ENCODE measurements at places on chromosomes 6 and 20. TPM values are rescaled to one million over a fixed set of nuclear protein-coding genes. Genes with fewer than 3 reads are reported as not detected.

TCP11 gene
- total RNA-seq: not detected

MEI4 gene
- total RNA-seq: 0.32 TPM

SLC22A3 gene
- 1.3 TPM for total RNA-seq

KHDC1 gene
- 0.79 TPM for total RNA-seq

SKIC2 gene
- 31.5 TPM for total RNA-seq

DCBLD1 gene
- 6.0 TPM for total RNA-seq

GRCh38 chr6:168649209-168649608 is 208.2 kb downstream of the SMOC2 start:
- DNase-seq: no peak

GRCh38 chr6:111520524-111520923 is 37.5 kb upstream of the REV3L start:
- DNase-seq: no peak

DNA sequence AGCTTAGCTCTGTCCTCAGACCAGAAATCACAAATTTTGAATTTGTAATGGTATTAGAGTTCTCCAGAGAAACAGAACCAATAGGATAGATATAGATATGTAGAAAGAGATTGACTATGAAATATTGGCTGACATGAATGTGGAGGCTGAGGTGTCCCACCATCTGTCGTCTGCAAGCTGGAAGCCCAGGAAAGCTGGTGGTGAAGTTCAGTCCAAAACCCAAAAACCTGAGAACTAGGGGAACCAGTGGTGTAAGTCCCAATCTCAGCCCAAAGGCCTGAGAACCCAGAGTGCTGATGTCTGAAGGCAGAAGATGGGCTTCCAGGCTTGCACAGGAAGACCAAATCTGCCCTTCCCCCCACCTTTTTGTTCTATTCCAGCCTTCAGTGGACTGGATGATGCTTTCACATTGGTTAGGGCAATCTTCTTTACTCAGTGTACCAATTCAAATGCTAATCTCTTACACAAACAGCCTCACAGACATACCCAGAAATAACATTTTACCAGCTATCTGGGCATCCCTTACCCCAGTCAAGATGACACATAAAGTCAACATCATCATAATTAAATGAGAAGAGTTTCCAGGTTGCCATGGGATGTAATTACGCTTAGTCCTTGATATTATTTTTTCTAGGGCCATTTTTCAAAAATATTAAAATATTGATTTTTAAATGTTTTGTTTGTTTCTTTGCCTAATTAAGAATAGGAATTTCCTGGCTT is 570.8 kb downstream of the UTRN start:
- no peak for DNase-seq

DNA sequence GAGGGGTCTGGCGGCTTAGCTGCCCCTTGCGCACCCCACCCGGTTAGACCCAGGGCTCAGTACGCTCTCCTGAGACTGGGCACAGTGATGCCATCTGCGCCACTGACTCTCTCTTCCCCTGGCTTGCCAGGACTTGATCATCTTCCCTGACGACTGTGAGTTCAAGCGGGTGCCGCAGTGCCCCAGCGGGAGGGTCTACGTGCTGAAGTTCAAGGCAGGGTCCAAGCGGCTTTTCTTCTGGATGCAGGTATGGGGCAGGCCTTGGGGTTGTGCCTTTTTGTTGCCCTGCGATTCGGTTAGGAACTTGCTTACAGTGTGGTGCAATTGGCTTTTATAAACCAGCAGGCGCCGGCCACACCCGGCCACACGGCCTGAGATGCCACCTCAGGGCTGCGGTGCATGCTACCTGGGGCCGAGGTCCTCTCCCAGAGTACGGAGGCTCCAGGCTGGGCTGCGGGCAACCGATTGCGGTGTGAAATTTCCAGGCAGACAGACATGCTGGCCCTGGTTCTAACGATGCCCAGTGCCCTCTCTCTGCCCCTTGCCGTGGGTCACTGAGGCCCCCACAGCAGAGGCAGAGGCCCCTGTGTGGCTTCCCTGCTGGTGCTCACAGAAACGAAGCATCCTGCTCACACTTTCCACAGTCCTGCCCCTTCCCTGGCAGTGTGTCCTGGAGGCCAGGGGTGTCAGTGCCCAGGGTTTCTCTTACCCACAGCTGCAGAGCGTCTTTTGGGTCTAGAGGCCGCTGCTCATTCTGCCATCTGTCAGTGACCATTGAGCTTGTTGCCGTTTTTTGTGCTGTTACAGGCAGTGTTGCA is 1.7 kb downstream of the ADRM1 start:
- DNase-seq: no peak

DNA sequence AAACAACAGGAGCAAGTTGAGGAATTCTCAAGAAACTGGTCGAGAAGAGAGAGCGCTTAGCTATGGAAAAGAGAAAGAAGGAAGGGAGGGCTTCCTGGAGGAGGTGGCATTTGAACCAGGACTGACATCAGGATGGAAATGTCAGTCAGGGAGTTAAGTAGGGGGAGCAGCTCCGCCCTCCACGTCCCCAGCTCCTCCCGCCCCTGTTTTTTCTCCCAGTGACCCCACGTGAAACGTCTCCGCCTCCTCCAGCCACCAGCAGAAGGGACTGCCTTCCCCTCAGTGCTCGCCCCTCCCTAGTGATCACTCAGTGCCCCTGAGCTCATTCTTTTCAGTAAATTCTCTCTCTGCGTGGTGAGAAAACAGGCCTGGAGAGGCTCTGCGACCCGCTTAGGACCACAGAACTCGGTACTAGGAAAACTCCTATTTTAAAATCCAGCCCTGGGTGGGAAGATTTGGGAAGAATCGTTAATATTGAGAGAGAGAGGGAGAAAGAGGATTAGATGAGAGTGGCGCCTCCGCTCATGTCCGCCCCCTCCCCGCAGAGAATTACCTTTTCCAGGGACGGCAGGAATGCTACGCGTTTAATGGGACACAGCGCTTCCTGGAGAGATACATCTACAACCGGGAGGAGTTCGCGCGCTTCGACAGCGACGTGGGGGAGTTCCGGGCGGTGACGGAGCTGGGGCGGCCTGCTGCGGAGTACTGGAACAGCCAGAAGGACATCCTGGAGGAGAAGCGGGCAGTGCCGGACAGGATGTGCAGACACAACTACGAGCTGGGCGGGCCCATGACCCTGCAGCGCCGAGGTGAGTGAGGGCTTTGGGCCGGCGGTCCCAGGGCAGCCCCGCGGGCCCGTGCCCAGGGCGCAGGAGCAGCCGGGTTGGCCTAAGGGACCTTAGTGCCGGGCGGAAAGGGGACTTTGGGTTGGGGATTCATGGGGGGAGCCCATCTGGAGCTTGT is 4.6 kb downstream of the HLA-DPB1 start:
- peak; percentile 80 for DNase-seq

DNA sequence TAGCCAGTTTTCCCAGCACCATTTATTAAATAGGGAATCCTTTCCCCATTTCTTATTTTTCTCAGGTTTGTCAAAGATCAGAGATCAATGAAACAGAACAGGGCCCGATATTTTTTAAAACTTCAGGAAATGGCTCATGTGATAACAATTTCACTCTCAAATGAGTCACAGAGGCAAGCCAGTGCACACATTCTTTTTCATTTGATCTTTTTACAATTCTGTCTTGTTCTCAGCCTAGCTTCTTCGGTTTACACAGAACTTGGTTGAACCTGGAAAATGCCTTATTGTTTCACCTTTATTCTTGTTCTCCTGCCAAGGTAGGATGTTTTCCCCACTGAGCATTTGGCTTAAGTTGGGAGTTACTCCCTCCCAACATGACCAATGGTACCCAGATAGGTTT is 258.9 kb downstream of the COL12A1 start:
- no peak for DNase-seq

DNA sequence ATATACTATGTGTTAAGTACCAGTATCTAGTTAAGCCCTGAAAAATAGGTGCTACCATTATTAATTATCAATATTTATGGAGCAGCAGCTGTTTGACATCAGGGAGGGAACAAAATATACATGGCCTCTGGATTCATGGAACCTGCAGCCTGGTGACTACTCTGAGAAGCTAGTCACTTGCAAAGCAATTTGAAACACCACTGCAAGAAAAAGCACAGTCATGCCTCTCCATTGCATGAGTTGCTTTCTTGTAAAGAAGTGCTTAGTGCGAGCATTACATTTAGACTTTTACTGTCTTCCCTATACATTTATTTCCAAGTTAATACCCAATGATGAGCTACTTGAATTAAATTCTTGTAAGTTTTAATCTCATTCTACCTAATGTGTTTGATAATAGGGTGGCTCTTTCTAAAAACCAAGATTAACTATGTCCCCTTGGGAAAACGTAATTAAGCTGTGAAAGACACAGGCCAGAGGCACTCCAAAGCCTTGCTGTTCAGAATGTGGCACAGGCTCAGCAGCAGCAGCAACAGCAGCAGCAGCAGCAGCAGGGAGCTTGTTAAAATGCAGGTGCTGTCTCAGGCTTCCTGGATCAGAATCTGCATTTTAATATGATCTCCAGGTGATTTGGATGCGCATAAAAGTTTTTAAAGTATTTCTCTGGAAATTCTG is 83.6 kb downstream of the PFDN4 start:
- no peak for DNase-seq
